Kasumi-1 (cell line): ENCODE measurements at places on chromosomes 7 and 10.

DNA sequence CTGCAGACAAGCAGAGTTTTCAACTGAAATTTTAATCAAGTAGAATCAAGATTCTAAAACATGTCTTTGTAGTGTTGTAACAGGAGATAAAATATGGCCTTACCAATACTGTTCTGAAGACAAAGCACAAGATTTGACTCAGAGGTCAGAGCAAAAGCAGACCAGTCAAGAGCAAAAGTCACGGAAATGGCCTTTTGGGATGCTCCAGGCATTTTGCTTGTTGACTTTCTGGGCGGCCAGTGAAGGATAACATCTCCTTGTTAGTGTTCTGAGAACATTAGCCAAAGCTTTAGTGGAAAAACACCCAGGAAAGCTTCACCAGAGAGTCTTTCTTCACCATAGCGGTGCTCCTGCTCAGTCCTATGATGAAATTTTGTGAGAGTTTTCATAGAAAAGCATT is 590.6 kb downstream of the ARL4A start:
- DNase-seq = no peak

DNA sequence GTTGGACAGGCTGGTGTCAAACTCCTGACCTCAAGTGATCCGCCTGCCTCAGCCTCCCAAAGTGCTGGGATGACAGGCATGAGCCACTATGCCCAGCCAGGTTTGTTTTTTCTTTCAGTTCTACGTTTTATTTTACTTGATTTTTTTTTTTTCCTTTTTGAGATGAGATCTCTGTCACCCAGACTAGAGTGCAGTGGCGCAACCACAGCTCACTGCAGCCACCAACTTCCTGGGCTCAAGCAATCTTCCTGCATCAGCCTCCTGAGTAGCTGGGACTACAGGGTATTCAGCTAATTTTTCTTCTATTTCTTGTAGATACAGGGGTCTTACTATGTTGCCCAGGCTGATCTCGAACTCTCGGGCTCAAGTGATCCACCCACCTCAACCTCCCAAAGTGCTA is 24.3 kb downstream of the GDI2 start:
- DNase-seq = no peak

GRCh38 chr7:120933475-120933874 is 17.1 kb upstream of the ING3 start:
- no peak for DNase-seq

DNA sequence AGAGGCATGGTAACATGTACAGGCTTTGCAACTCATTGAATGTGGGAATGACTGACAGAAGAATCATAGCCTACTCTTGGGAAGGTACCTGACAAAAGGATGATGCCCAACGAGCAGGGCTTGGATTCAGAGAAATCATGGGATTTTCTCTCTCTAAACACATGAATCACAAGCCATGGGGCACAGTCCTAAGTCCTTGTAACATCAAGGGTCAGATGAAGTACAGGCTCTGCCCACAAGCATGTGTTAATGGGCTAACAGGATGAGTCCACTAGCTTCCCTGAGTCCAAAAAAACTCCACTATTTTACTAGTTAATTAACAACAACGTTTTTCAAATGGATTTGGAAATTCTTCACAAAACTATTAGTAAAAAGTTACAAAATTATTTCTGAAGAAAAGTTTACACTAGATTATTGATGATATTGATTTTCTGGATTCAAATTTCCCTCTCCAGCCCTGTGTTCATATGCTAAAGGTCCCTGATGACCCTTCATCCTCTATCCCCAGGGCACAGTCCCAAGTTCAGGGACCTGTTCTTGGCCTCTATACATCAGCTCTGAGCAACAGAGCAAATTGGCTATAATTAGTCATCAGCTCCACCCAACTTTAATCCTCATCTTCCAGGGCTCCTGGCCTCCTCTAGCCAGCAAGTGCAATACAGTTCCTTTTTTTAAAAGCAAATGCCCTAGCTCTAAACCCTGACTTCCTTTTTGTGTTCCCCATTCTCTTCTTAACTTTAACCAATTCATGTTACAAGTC is 99.8 kb downstream of the GSAP start:
- DNase-seq = peak; percentile 90

DNA sequence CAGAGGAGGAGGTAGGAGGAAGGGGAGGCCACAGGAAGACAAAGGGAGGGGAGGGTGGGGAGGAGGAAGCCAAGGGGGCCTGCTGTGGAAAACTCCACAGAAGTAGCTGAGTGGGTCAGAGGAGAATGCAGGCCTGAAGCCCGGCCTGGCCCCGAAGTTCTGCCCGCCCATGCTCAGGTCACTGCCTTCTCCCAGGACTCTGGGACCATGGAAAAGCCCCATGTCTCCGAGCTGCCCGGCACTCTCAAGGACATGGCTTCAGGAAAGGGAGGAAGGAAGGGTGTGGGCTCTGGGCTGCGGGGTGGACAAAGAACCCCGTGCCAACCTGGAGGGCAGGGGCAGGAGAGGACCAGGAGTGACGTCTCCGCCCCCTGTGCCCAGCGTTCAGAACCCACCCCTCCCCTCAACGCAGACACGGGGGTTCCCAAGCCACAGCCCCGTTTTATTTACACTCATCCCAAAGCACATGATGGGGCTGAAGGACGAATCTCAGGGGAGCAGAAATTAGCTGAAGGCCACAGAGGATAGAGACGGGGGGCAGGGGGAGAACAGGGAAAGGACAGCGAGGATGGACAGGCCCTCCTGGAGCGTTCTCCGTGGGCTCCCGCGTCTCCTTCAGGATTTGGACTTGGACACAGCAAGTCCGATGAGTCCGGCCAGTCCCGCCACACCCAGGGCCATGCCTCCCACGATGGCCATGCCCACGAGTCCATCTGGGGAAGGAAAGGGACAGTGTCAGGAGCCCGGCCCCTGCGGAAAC is 1.8 kb upstream of the CLDN15 start:
- DNase-seq = no peak

GRCh38 chr7:13979671-13980435 is 9.6 kb downstream of the ETV1 start:
- no peak for DNase-seq

DNA sequence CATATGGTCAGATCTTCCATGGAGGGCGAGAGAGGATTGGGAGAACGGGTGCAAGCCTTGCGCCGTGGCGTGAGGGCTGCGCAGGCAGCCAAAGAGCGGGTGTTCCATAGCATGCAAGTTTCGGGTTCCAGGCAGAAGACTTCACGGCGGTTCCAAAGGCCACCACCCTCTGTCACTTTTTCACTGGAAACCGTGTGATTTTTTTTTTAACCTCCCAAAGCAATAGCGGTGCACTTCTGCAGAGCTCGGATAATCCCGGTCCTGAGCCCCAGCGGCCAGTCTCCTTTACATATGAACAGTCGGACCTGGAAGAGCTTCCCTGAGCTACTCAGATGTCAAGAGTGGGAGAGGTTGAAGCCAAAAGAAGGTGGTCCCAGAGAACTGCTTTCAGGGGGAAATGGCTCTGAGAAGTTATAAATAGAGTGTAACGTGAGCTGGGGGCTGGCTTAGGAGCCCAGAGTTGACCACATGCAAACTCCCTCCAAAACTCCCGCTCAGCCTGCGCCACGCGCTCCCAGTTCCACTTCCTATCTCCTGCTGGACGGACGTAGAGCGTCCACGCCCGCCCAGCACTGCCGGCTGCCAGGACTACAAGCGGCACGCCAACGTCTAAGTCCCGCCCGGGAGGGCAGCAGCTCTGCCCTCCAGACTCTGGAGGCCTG is at the start of gene MEOX2:
MEOX2 (minus strand) TSS at position 389 of the 662 bp plus-strand sequence; CDS start at position 108, 281 bp downstream.
- DNase-seq = no peak

- no peak for DNase-seq
Measured at GRCh38 chr7:155374276-155375252, 76.9 kb downstream of the INSIG1 start.

DNA sequence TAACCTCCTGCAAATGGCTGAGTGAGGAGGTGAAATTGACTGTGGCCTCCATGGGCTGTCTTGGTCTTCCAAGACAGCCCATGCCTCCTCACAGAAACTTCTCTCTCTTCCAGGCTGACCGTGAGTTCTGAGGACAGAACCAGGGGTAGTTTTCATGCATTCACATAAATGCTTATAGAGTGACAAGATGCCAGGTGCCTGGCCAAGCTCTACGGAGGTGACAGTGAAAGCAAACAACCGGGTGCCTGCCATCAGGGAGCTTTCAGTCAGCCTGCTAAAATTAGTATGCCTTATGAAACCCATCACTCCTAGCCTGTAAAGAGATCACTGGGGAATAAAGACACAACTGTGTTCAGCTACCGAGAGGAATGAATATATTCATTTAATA is 919 bp upstream of the RHOBTB1 start:
- DNase-seq = no peak

DNA sequence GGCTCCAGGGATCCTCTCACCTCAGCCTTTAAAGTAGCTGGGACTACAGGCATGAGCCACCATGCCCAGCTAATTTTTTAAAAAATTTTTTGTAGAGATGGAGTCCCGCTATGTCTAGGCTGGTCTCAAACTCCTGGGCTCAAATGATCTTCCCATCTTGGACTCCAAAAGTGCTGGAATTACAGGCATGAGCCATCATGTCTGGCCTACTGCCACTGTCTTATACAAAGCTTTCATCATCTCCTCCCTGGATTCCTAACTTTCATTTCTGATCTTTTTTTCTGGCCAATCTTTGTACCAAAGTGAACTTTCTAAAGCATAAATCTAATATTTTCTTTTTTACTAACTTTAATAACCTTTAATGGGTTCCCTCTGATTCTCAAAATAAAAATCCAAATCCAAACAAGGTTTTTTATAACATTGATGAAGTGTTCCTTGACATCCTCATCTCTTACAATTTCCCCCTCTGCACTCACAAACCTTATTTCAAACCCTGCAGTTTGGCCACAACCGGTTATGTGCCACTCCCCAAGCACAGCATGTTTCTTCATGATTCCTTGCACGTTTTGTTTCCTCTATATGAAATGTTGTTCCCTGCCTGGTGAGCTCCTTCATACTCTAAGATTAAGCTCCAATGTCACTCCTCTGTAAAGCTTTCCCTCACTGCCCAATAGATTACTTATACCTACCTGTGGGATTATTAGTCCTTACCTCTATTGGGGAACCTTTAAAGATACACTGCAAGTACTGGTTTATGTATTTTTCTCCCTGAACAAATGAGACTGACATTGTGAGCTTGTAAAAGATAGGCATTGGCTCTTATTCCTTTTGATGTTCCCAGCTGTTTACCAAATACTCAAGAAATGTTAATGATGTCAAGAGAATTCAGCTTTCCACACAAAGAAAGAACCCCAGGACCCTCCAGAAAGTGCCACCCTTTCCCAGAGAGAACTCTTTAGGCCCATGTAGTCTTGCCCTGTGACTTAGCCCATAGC is 101.7 kb downstream of the HOXA1 start:
- DNase-seq = no peak

- no peak for DNase-seq
Measured at GRCh38 chr10:91051829-91052228, 130.9 kb upstream of the ANKRD1 start.
